Camera-type eye (tissue), 1 donor: ENCODE measurements at places on chromosomes 5 and 9. TPM values are rescaled to one million over a fixed set of nuclear protein-coding genes. Genes with fewer than 3 reads are reported as not detected.

HRCT1 gene
- not detected for total RNA-seq

SMIM32 gene
- total RNA-seq = not detected

KCNIP1 gene
- total RNA-seq = 10.1 TPM

ADAMTSL2 gene
- 4.3 TPM for total RNA-seq

CCDC152 gene
- 6.1 TPM for total RNA-seq

ARID3C gene
- not detected for total RNA-seq
